OCI-LY7 (cell line): ENCODE measurements at places on chromosomes 7 and 10. TPM values are rescaled to one million over a fixed set of nuclear protein-coding genes. Genes with fewer than 3 reads are reported as not detected.

Gene NAPEPLD
- total RNA-seq = 15.4 and 15.9 TPM in 2 replicates

Gene IFIT2
- total RNA-seq = 0.37 and 0.72 TPM in 2 replicates

Gene RASSF4
- 2.7 and 5.3 TPM in 2 replicates for total RNA-seq

GRCh38 chr7:148156233-148156632 lies 434.3 kb upstream of the C7orf33 start:
- no peak for DNase-seq

DNA sequence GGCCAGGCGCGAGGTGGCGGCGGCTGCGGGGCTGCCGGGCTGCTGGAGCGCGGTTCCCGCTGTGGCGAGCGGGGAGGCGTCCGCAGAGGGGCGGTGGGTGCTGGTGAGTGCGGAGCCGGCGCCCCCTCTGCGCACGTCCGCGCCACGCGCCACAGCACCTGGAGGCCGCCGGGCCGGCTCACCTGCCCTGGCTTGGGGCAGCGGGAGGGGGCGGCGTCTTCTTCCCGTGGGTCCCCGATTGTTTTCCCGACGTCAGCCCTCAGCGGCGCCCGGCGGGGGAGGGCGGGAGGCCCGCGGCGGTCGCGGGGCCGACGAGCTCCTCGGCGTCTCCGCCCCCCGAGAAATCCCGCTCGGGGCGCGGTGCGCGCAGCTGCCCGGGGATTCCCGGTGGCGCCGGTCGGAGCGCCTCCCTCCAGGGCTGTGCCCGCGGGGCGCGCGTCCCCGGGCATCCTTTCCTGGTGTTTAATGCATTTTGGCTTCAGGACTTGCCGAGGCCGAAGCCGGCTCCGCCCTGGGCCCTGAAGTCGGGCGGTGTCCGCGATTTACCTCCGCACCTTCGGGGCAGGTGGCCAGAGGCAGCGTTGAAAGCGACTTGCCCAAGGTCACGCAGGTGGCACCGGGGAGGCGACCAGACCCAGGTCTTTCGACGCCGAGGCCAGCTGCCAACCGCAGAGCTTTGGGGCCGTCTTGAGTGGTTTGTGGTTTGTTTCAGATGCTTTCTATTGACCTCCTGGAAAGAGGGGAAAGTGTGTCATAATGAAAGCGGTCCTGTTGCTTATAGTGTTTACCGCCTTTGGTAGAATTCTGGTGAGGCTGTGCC lies 561 bp downstream of the PLEKHA1 start:
- peak; percentile 71 for DNase-seq
